Lower lobe of right lung (tissue), 2 donors: ENCODE measurements at places on chromosomes 5 and 9. TPM values are rescaled to one million over a fixed set of nuclear protein-coding genes. Genes with fewer than 3 reads are reported as not detected.
A peak's percentile ranks its signal among the peaks of the same experiment; 100 is the strongest.

- H3K27me3 ChIP-seq: peaks cover 33% of the 10 kb centered on the region
- H3K4me1 ChIP-seq: peaks cover 18% of the 10 kb centered on the region
- no peak overlapping the region for H3K4me3 ChIP-seq
- H3K27ac ChIP-seq: no peak overlapping the region
Observed at GRCh38 chr5:115963566-115963965, 1.3 kb downstream of the LVRN start.

GRCh38 chr5:179758955-179759354 lies 26.3 kb downstream of the MAML1 start:
- DNase-seq: peak; percentile 22
- peaks cover 79% of the 10 kb centered on the region for H3K4me1 ChIP-seq
- H3K27me3 ChIP-seq: no peaks in the 10 kb centered on the region
- no peak overlapping the region for H3K27ac ChIP-seq
- no peak overlapping the region for H3K4me3 ChIP-seq

GRCh38 chr5:120258123-120258522 lies 206.0 kb upstream of the PRR16 start:
- no peaks in the 10 kb centered on the region for H3K4me1 ChIP-seq
- H3K27ac ChIP-seq: no peak overlapping the region
- H3K4me3 ChIP-seq: no peak overlapping the region
- DNase-seq: no peak

The SVEP1 gene
- total RNA-seq: 55.9 TPM

- DNase-seq: no peak
- no peak overlapping the region for H3K27ac ChIP-seq
- no peaks in the 10 kb centered on the region for H3K27me3 ChIP-seq
- no peaks in the 10 kb centered on the region for H3K4me1 ChIP-seq
Observed at GRCh38 chr9:81410201-81410600, 279.1 kb downstream of the TLE1 start.

The TAS2R1 gene
- total RNA-seq: not detected

GRCh38 chr5:43498581-43498980 lies 14.9 kb upstream of the TMEM267 start:
- H3K4me1 ChIP-seq: no peaks in the 10 kb centered on the region
- no peaks in the 10 kb centered on the region for H3K27me3 ChIP-seq
- H3K27ac ChIP-seq: no peak overlapping the region
- no peak overlapping the region for H3K4me3 ChIP-seq

The PCDHA13 gene
- total RNA-seq: 0.97 TPM

GRCh38 chr9:133990366-133991213 lies 1.5 kb downstream of the VAV2 start:
- peak; percentile 55 for DNase-seq
- H3K27me3 ChIP-seq: no peaks in the 10 kb centered on the region

DNA sequence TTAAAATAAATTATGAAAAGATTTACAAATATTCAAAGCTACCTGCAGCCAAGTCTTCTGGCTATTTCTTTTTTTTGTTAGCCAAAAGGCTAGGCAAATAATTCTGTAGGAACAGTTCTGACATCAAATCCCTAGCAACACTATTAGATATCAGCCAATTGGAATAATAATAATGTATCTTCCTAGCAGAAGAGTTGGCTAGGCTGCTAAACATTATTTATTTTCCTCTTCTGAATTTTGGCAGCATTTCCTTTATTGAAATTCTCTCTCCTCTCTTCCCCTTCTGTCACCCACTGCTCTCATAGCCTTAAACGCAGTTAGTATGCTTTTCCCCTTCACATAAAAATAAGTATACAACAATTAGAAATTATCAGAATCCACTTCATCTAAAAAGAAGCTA lies 42.6 kb downstream of the ZDHHC21 start:
- no peak for DNase-seq
- H3K4me3 ChIP-seq: no peak overlapping the region
- H3K27me3 ChIP-seq: no peaks in the 10 kb centered on the region
- no peaks in the 10 kb centered on the region for H3K4me1 ChIP-seq
- H3K36me3 ChIP-seq: no peaks in the 10 kb centered on the region
